ENCODE measurements at places on chromosomes 6 and 20.
A peak's percentile ranks its signal among the peaks of the same experiment; 100 is the strongest.

DNA sequence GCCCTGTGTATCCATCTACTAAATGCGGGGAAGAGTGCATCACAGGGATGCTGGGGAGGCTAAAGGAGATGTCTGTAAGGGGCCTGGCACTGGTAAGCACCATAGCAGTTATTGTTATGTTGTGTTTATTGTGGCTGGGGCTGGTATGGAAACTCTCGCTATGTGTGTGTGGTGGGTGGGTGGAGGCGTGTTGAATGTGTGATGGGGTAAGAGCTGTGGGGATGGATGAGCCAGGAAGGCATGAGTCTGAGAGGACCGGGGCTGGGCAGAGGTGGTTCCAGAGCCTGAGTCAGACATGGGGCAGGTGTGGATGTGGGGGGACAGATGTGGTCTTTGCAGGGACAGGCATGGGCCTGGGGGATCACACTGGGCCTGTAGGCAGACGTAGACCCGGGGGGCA is 88.1 kb downstream of the GRM4 start:
- DNase-seq, result no peak

- DNase-seq, result no peak
These were observed 8.7 kb upstream of the MYBL2 start for GRCh38 chr20:43658069-43658722.

DNA sequence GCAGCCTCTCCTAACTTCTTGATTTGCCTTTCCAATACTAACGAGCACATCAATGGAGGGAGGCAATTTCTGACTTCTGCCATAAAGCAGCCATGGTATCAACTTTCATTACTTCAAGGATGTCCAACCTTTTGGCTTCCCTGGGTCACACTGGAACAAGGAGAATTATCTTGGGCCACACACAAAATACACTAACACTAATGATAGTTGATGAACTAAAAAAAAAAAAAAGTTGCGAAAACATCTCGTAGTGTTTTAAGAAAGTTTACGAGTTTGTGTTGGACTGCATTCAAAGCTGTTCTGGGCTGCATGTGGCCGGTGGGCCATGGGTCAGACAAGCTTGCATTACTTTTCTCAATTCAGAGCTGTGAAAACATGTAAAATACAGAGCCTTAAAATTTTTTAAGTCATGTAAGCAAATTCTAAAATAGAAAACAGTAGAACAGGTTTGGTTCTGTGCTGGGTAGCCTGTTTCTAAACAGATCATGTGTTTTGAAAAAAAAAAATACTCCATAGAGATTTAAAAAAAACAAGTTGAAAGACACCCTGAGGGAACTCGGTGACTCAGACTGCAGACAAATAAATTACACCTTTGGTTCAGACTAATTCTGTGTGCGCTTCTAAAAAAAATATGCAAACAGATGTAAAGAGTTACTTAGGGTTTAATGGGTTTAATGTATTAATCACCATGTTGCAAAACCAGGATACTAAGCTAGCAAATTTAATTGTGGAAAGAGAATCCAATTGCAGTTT is 43.6 kb upstream of the SLC22A23 start:
- peak; percentile 94 for DNase-seq

DNA sequence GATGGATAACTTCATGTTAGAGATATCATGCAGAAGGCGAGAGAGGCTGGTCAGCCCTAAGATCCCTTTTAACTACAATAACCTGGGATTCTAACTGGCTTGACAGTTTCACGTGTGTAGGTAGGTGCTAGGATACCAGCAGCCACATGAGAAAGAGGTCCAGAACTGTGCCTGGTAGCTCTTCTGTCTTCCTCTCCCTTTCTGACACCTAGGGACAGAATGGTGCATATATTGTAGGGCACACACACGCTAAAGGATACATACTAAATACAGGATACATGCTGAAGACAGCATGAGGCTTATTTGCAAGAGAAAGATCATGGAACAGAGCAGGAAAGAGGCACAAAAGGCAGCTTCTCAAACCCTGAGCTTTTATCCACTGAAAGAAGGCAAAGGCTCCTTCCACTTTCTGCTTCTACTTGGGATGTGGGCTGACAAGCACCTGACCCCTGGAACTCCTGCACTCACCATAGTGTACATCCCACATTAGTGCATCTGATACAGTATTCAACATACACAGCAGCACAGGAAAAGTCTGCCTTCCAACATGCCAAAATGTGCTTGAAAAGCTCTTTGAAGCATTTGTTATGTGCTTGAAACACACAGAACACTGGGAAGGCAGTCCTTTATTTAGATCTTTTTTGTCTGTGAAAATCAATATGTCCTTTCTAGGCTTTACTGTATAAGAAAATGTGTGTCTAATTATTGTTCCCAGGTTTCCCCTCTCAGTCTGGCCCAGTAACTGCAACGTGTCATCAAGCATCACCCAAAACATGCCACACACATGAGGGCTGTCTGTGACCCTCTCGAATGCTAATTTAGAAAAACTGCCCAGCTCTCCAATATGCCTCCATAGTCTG is 3.2 kb downstream of the SLC22A23 start:
- peak; percentile 37 for DNase-seq

GRCh38 chr20:30892541-30893345 is 364.7 kb upstream of the DEFB115 start:
- DNase-seq, result no peak

- DNase-seq, result no peak
These were observed 17.7 kb downstream of the SNX9 start for GRCh38 chr6:157840776-157841175.

GRCh38 chr6:158568549-158568948 is 8.7 kb downstream of the TMEM181 start:
- DNase-seq, result no peak

DNA sequence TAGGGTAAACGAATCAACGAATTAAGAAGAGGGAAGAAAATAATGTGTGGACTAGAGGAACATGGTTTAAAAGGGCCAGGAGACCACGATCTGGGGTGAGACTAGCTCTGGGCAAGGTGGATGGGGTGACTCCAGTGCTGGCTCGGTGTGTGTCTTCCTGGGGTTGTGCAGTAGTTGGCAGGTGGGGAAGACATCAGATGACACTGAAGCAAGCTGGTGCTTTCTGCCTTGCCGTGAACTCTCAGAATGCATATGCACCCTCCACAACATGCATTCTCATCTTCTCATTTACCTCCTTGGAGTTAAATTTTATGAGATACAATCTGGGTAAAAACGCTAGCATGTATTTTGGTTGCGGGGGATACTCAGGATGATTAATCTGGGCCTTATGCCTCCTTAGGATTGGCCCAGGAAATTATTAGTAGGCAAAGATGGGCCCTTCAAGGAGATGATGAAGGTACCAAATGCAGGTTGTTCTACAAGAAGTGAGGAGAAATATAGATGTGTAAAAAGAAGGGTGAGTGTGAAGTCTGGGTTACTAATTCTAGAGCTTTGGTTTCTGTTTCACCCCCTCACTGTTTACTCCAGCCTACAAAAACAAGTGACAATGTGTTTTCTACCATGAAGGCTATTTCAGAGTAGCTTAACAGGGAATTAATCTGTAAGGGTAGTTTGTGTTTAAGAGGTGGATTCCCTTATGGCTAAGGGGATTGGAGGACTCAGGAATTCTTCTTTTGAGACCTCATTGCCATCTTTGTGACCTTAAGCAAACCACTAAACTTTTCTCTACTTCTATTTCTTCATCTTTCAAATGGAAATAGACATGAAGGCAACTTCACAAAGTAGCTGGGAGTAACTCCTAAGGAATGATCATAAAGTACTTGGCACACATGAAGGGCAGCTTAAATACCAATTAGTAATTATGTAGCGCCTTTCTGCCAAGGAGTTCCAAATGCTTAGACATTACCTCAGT is 71.0 kb upstream of the SUPT3H start:
- no peak for DNase-seq

DNA sequence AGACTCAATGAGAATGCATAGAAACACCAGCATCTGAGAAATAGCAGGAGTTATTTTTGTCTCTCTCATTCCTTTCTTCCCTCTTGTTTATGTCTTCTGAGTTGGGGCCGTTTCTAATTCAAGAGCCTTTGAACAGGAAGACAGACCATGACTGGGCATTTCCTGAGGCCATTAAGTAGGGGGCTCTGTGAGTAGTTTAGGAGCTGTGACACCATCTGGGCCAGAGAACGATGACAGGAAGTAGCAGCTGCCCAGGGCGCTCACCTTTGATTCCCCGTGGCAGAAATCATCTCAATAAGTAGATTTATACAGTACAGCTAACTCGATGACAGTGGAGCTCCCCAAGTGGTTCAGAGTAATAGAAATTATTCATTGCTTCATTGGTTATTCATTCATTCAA is 298.4 kb upstream of the PLN start:
- DNase-seq, result peak; percentile 71

- no peak for DNase-seq
These were observed 44.2 kb downstream of the PLCG1 start for GRCh38 chr20:41181567-41181966.

GRCh38 chr20:57412347-57413029 is 21.3 kb downstream of the RBM38 start:
- DNase-seq, result no peak

- no peak for DNase-seq
These were observed 26.4 kb upstream of the MEI4 start for GRCh38 chr6:77626426-77626825.

DNA sequence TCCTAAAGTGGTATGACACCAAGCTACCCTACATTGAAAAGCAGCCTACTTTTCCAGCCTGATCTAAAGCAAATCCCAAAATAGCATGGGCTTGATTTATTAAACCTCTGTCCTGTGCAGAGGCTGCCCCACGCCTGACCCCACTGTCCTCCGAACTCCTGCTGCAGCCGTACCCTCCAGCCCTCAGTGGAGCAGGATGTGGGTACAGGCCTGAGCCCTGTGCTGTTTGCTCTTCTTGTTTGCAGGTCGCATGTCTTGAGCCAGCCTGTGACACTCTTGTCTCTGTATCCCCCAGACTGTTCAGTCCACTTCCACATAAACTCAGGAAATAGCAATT is 61.2 kb downstream of the RPP40 start:
- DNase-seq, result no peak

- peak; percentile 77 for DNase-seq
These were observed 1.3 kb upstream of the FNDC11 start for GRCh38 chr20:63552481-63553249.

GRCh38 chr20:47618479-47618878 is 116.8 kb downstream of the NCOA3 start:
- no peak for DNase-seq
